ENCODE measurements at places on chromosomes 5 and 9. TPM values are rescaled to one million over a fixed set of nuclear protein-coding genes. Genes with fewer than 3 reads are reported as not detected.

Gene SLC22A4
- 5.1 TPM for total RNA-seq

DNA sequence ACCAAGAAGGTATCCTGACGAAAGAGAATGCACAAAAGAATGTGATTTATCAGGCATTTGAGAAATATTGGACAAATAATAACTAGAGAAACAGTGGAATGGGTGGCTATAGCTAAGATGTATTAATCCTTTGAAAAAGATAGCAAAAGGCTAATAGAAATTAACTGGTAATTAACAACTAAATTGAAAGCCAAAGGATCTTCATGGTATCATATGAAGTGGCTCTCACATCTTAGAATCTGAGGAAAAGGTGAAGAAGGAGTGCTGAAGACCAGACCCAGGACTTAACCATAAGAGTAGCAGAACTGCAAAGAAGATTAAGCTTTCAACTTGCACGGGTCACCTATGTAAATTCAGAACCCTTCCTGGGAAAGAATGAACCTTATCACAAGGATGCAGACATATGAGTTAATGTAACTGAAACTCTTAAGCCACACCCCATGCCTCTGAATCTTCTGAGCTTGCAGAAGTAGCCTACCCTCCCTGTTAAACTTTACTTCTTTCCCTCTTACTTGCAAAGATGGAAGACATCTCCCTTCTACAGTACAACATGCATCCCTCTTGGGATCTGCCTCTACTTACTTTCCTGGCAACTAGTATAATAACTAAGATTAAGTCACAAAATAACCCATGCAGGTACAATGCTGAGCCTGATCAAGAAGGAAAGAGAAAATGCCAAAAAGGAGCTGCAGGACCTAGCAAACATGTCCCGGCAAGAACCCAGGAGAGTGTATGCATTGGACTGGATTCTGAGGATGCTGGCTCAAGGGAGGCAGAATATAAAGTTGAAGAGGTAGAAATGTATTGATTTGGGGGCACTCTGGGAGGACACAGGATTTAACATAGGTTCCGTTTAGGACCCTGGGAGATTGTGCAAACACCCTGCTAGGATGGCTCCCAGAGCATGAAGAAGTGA lies 395.5 kb upstream of the SLC30A5 start:
- no peak for DNase-seq

GRCh38 chr5:150598006-150598405 lies 42.5 kb upstream of the SYNPO start:
- no peak for DNase-seq

- no peak for DNase-seq
Observed at GRCh38 chr5:37064442-37064841, 184.7 kb downstream of the CPLANE1 start.
